ENCODE measurements at places on chromosomes 5 and 9. TPM values are rescaled to one million over a fixed set of nuclear protein-coding genes. Genes with fewer than 3 reads are reported as not detected.

The RIMOC1 gene
- 14.0 TPM for total RNA-seq

DNA sequence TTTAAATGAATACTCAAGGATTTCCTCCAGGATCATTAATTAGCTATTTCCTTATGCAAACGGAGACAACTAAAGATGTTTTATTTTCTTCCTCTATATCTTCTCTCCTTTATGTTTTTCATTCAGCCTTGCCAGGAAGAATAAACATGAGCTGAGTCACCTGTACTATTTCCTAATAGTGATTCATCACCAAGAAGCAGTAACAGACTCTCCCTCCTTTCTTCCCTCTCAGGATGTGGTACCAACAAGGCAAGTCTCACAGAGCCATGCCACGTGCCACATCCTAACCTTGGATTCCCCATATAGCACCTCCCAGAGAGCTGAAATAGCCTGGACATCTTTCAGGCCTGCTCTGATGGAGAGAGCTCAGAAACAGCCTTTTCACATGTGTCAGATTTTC lies 758.6 kb upstream of the DMAC1 start:
- no peaks in the 10 kb centered on the region for H3K27me3 ChIP-seq
- H3K4me1 ChIP-seq: no peaks in the 10 kb centered on the region
- H3K36me3 ChIP-seq: no peaks in the 10 kb centered on the region
- no peak overlapping the region for H3K4me3 ChIP-seq

- no peak overlapping the region for H3K27ac ChIP-seq
- no peaks in the 10 kb centered on the region for H3K36me3 ChIP-seq
- H3K27me3 ChIP-seq: no peaks in the 10 kb centered on the region
- DNase-seq: no peak
- H3K4me1 ChIP-seq: peaks cover 3% of the 10 kb centered on the region
- no peak overlapping the region for H3K4me3 ChIP-seq
Observed at GRCh38 chr9:88258601-88259000, 120.3 kb upstream of the SPATA31C2 start.

The SLC2A6 gene
- total RNA-seq: 0.76 TPM

The PCDHGA1 gene
- 0.29 TPM for total RNA-seq

The INSL4 gene
- total RNA-seq: not detected

- DNase-seq: no peak
- no peaks in the 10 kb centered on the region for H3K36me3 ChIP-seq
- peak within 1 kb of the TSS; percentile 57 for H3K4me3 ChIP-seq
- no peaks in the 10 kb centered on the region for H3K27me3 ChIP-seq
- H3K4me1 ChIP-seq: peaks cover 34% of the 10 kb centered on the region
Observed at GRCh38 chr5:43191740-43192557, at the start of gene NIM1K. Gene NIM1K, plus strand, starts transcription at chr5:43192225. Its CDS starts 53,551 bp downstream, at chr5:43245776.

GRCh38 chr5:55694152-55694830 lies 17.8 kb downstream of the SLC38A9 start:
- H3K27me3 ChIP-seq: no peaks in the 10 kb centered on the region
- no peaks in the 10 kb centered on the region for H3K4me1 ChIP-seq
- peaks cover 18% of the 10 kb centered on the region for H3K36me3 ChIP-seq
- no peak overlapping the region for H3K4me3 ChIP-seq
- DNase-seq: no peak
- no peak overlapping the region for H3K27ac ChIP-seq

Measured in esophagus squamous epithelium (tissue), 5 donors.